Stimulated activated CD8-positive, alpha-beta memory T cell treated with anti-CD3 and anti-CD28 coated beads, Interleukin-2, amount 100 ng/mL, for 48 hours (primary cell): ENCODE measurements at places on chromosomes 7 and 10.
A peak's percentile ranks its signal among the peaks of the same experiment; 100 is the strongest.

GRCh38 chr10:129171812-129172211, 295.2 kb upstream of the MGMT start:
- DNase-seq: no peak

- no peak for DNase-seq
These were observed 357.9 kb downstream of the PTEN start for GRCh38 chr10:88221010-88221973.

GRCh38 chr7:54860003-54860775, 101.2 kb upstream of the SEC61G start:
- DNase-seq: no peak

DNA sequence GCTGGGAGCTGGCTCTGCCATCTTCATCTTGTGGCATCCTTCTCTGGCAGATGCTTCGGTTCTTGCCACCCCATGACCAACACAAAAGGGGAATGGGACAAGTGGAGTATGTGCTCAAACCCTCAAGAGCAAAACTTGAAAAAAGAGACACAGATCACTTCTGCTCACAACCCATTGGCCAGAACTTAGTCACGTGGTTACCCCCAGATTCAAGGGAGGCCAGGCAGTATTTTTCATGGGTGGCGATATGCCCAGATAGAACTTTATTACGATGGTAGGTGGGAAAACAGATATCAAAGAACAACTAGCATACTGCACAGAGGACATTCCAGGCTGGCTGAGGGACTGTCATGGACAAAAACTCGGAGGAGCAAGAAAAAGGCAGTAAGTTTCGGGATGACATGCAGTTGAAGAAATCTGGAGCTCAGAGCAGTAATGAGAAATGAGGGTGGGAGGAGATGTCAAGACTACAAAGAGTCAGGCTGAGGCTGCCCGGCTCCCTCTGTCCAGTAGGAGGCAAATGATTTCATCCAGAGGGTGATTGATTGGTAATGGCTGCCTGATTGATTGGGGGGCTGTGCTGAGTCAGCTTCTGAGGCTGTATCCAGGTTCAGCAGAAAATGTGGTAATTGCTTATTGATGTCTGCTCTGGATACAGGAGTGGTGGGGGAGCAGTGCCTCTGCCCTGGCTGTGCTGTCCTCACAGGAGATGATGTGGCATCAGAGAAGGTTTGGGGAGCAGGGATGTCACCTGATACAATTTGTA, 25.3 kb downstream of the COL13A1 start:
- DNase-seq: no peak

DNA sequence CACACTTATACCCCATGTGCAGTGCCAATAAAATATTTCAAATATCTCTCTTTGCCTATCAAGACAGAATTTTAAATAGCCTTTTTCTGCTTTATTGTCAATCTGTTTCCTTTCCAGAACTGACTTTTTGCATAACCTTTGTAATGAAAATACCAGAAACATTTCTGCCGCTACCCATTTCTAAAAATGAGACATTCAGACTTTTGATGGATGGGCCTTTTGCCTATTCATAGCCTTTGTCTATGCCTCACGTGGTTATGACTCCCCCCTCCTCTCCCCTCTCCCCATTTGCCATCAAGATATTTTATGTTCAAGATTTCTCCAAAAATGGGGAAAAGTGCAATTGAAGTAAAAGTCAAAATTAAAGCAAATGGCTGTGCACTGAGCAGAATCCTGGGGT, 5.9 kb downstream of the PPP1R17 start:
- DNase-seq: no peak

- no peak for DNase-seq
These were observed 18.0 kb upstream of the NUDCD3 start for GRCh38 chr7:44508328-44509030.

GRCh38 chr7:100476903-100477870, 1.8 kb downstream of the TSC22D4 start:
- peak; percentile 35 for DNase-seq

GRCh38 chr7:20191391-20191869, 25.8 kb downstream of the MACC1 start:
- DNase-seq: no peak

GRCh38 chr10:50740293-50740648, 535 bp downstream of the ASAH2B start:
- DNase-seq: no peak

DNA sequence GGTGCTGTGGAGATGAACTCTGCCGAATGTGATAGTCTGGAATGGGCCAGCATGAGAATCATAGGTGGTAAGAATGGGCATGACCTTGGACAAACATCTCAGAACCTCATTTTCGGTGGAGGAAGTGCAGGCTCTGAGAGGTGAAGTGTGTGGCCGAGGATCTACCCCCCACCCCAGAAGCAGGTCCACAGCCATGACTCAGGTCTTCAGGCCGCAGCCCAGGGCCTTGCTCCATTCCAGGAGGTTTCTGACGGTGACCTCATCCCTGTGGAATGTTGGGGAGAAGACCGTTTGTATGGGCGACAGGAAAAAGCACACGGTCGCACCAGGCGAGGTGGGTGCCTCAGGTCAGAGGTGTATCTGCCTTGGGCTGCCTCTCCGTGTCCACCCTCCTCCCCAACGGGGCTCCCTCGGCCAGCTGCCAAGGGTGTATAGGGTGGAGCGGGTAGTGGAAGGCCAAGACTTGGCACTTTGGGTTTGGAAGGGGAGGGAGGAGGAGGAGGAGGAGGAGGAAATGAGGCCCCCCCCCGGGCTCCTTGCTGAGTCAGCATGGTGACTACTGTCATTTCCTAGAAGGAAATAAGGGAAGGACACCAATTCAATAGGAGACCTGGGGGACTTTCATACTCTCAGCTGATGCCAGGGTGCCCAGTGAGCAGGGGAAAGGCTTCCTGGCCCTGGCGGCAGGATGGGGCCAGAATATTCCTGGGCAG, 168.0 kb upstream of the RHEB start:
- DNase-seq: no peak

- no peak for DNase-seq
These were observed 29.2 kb downstream of the CFAP69 start for GRCh38 chr7:90274161-90274560.

DNA sequence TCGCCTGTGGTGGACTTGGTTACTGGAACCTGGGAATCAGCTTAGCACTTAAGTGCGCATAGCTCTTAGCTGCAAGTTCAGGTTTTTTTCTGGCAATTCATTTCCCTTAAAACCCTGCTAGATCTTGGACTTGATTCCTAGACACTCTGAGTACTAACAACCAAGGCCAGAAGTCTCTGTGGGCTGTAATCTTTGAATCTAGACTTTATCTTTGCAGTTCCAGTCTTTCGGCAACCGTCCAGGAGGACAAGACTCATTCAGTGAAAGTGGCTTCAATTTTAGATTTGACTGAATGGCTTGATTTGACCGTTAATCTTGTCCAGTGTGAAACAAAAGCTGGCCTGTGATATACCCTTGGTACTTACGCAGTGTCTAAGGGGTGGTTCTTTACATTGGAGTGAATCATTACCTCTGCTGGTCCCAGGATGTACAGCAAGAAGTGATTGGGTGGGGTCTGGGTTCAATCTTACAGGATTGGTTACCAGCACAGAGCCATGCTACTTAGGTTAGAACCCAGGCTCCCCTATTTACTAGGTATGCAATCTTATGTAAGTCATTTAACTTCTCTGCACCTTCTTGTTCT, 16.4 kb downstream of the PTTG1IP2 start:
- DNase-seq: no peak

DNA sequence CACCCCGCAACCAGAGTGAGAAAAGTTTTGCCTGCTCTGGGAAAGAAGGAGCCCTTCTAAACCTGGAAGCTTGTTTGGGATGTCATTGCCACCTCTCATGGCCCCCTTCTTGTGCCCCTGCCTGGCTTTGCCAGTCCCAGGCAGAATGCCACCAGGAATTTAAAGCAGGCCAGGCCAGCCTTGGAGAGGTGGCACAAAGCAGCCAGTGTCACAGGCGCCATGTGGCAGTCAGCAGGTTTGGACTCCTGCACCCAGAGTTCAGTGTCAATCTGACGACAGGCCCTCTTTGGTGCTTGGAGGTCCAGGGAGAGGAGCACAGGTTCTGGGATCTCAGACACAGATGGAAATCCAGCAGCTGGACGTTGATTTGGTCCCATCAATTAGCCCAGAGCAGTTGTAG, 12.7 kb downstream of the HK1 start:
- no peak for DNase-seq

- no peak for DNase-seq
These were observed 31.9 kb upstream of the ADCYAP1R1 start for GRCh38 chr7:31020161-31020560.

- no peak for DNase-seq
These were observed 112.7 kb downstream of the FGFR2 start for GRCh38 chr10:121485436-121486139.

- no peak for DNase-seq
These were observed 3.1 kb downstream of the RNF133 start for GRCh38 chr7:122695816-122696215.

GRCh38 chr7:5532536-5533335, 109.1 kb upstream of the TNRC18 start:
- DNase-seq: no peak

DNA sequence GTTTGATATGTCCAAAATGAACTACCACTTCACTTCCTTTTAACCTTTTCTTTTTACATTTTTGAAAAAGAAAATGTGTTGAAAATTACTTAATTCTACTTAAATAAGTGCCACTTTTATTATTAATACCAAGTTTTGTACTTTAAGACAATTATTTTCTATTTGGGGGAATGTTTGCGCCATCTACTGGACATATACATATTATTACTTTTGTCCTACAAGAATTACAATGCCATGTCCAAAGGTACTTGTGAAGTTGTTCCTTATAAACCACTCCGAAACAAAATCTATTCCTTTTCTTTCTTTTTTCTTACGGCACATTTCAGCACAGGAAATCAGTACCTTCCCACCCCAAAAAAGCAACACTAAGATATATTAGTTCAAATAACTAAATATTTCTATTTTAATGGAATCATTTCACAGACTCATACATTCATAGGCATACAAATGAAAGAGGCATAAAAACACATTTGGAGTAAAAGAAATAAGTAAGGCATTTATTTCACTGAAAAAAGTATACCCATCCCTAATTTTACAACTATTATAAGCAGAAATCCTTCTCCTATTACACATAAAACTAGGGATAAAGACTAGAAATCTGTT, 169.9 kb downstream of the RNF133 start:
- DNase-seq: no peak

DNA sequence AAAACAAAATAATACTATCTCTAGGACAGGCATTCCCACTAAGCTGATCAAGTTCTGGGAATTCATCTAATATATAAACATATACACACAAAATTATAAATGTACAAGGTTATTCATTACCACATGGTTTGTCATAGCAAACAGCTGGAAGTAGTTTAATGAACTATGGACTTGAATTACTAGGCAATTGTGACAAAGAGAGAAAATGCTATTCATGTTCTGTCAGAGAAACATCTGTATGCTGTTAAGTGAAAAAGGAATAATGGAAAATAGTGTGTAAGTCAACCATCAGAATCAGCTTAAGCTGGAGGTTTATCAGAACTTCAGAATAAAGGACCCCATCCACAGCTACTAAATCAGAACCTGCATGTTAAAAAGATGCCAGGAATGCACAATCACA, 2.8 kb downstream of the ZNF248 start:
- DNase-seq: no peak

GRCh38 chr10:65360497-65360896, 1565.3 kb upstream of the LRRTM3 start:
- no peak for DNase-seq

DNA sequence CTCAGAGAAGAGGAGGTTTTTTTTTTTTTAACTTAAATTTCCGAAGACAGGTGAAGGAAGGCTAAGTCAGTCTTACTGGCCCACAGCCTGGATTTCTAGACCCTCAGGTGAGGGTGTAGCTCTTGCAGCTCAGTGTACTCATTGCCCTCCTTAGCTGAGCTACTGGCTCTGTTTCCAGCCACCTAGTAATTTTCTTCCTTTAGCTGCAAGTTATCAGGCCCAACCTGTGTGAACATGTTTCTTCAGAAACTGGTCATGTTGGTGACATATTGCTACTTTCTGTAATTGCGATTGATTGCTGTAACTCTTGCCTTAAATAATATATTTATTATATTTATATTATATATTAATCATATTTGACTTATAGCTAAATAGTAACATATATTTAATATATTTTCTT, 10.0 kb upstream of the TMEM229A start:
- DNase-seq: no peak

- no peak for DNase-seq
These were observed 16.7 kb downstream of the POR start for GRCh38 chr7:75931680-75932079.

DNA sequence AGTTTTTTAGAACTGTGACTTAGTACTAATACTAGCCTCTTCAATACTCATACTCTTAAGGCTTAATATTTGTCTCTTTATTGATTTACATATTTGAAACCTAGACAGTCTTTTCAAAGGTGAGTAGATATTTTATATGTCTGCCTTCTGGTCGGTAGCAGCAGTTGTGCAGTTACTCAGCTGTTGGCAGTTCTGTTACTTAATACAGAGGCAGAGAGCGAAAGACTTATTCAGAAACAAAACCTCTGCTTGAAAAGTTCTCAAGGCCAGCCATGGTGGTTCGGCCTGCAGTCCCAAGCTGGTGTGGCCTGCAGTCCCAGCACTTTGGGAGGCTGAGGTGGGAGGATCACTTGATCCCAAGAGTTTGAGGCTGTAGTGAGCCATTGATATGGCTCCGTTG, 84.2 kb downstream of the AUTS2 start:
- DNase-seq: no peak

- DNase-seq: no peak
These were observed 170.4 kb downstream of the PTEN start for GRCh38 chr10:88033793-88034192.

DNA sequence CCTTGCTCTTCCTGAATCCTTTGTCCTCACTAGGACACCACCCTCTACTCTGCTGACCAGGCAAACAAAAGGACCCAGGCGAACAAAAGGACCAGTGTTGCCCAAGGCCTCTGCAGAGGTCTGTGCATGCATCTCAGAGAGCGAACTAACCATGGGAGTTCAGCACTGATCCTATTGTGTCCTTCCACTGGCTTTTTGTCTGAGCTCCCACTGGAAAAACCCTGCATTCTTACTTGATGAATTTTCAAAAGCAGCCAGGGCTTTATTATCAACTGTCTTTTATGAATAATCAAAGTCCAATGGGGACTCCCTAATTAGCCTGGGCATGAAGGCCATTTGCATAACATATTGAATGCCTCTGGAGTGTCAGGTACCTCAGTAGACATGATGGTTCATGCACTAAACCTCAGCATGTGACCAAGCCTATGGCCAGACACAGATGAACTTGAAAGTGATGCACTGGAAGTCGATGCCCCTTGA, 140.6 kb downstream of the KCNMA1 start:
- no peak for DNase-seq

GRCh38 chr7:74656441-74656836, 1.1 kb upstream of the GTF2I start:
- peak; percentile 48 for DNase-seq

- DNase-seq: no peak
These were observed 1.1 kb downstream of the MAP3K8 start for GRCh38 chr10:30435073-30435422.

DNA sequence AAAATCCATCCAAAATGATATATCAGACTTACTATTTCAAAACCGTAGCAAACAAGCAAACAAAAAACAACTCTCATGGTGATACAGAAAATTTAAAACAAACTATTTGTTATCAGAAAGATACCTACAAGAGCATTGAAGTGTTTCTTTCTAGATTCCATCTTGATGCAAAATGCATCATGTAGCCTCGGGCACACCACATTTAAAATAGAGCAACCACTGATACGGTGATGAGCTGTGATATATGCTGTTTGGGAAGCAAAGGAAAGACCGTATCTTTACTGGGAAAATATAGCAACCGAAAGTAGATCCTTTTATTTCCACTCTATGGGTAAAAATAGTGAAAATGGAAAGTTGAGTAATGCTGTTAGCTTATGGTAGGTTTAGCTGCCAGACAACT, 892.0 kb downstream of the GATA3 start:
- DNase-seq: no peak

GRCh38 chr7:141722529-141722928, 14.4 kb downstream of the WEE2 start:
- DNase-seq: no peak
